ENCODE measurements at places on chromosomes 7 and 10. TPM values are rescaled to one million over a fixed set of nuclear protein-coding genes. Genes with fewer than 3 reads are reported as not detected.

The HOXA3 gene
- 6.2 TPM for total RNA-seq

The TPST1 gene
- 6.3 TPM for total RNA-seq

The CALML3 gene
- not detected for total RNA-seq

The KCND2 gene
- total RNA-seq, result not detected

The BUB3 gene
- 172 TPM for total RNA-seq

The CRPPA gene
- 0.64 TPM for total RNA-seq

The AOC1 gene
- not detected for total RNA-seq

The PLPP4 gene
- total RNA-seq, result 0.35 TPM

The MYO1G gene
- 0.33 TPM for total RNA-seq

The OPALIN gene
- not detected for total RNA-seq

The LSM5 gene
- total RNA-seq, result 80.8 TPM

The CARD11 gene
- 2.7 TPM for total RNA-seq

The CLCN1 gene
- total RNA-seq, result 0.05 TPM

The OLAH gene
- total RNA-seq, result 1.0 TPM

The UNCX gene
- not detected for total RNA-seq

The BMPER gene
- 4.6 TPM for total RNA-seq

The SMKR1 gene
- 7.8 TPM for total RNA-seq

The FGL2 gene
- total RNA-seq, result not detected

The ANLN gene
- total RNA-seq, result 79.9 TPM

The RBP3 gene
- not detected for total RNA-seq

The LOXL4 gene
- 1.6 TPM for total RNA-seq

The GJD4 gene
- not detected for total RNA-seq

The SPDYE6 gene
- total RNA-seq, result not detected

The AKR1C1 gene
- total RNA-seq, result 482 TPM

The CUL1 gene
- 57.9 TPM for total RNA-seq

The ANXA11 gene
- total RNA-seq, result 237 TPM

The LRRC18 gene
- not detected for total RNA-seq

The LDB3 gene
- total RNA-seq, result 0.18 TPM

The NFE2L3 gene
- total RNA-seq, result 8.7 TPM

The CPA2 gene
- 0.15 TPM for total RNA-seq

The STARD3NL gene
- total RNA-seq, result 57.2 TPM

The NEBL gene
- 14.0 TPM for total RNA-seq

The DPYSL4 gene
- total RNA-seq, result 19.3 TPM

The EGR2 gene
- total RNA-seq, result 0.38 TPM

The GNAT3 gene
- not detected for total RNA-seq

The ZNF736 gene
- total RNA-seq, result 0.02 TPM

The HMX2 gene
- not detected for total RNA-seq

The ZSCAN21 gene
- total RNA-seq, result 11.0 TPM

The AGAP3 gene
- total RNA-seq, result 62.4 TPM

The PRRT4 gene
- total RNA-seq, result 0.26 TPM

The VAX1 gene
- 1.5 TPM for total RNA-seq

The GDF10 gene
- total RNA-seq, result 0.13 TPM

The CPA4 gene
- total RNA-seq, result 6.3 TPM

The RBP4 gene
- total RNA-seq, result 4.9 TPM

The HOXA7 gene
- 4.8 TPM for total RNA-seq

The RNF32 gene
- 0.70 TPM for total RNA-seq

The CREB5 gene
- total RNA-seq, result 4.4 TPM

The SPDYE2 gene
- total RNA-seq, result not detected

The DIP2C gene
- 16.6 TPM for total RNA-seq

The GPR37 gene
- 0.54 TPM for total RNA-seq

The ANXA8 gene
- total RNA-seq, result 30.7 TPM

The ACSL5 gene
- total RNA-seq, result 0.30 TPM

The CYP2C19 gene
- not detected for total RNA-seq

The SRRM3 gene
- total RNA-seq, result 9.5 TPM
